ENCODE measurements at places on chromosomes 7 and 10. TPM values are rescaled to one million over a fixed set of nuclear protein-coding genes. Genes with fewer than 3 reads are reported as not detected.

The PLEKHS1 gene
- not detected for total RNA-seq

GRCh38 chr10:33010132-33011037 is 52.4 kb upstream of the ITGB1 start:
- DNase-seq = no peak

DNA sequence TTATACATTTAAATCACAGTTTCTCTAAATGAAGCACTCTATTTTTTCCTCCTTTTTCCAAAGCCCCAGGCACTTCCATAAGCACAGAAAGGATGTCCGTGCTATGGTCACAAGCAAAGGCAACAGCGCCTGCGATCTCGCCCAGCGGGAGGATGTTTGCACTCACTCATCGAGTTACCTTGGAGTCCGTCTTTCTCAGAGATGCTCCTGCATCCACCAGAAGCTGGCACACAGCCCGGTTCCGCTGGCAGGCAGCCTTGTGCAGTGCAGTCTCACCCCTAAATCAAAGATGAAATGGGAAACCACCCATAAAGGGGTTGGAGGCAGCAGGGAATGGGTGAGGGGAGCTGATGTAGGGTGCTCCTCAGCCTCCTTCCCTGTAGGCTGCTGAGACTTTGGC is 51.9 kb upstream of the PTN start:
- no peak for DNase-seq

- DNase-seq = no peak
These were observed 73.7 kb downstream of the INPP5A start for GRCh38 chr10:132611026-132611910.

- DNase-seq = no peak
These were observed 1.0 kb upstream of the CYP2W1 start for GRCh38 chr7:981793-982510.

- DNase-seq = no peak
These were observed 79.9 kb downstream of the ELFN1 start for GRCh38 chr7:1749864-1750466.

The MAP3K8 gene
- 37.9 TPM for total RNA-seq

DNA sequence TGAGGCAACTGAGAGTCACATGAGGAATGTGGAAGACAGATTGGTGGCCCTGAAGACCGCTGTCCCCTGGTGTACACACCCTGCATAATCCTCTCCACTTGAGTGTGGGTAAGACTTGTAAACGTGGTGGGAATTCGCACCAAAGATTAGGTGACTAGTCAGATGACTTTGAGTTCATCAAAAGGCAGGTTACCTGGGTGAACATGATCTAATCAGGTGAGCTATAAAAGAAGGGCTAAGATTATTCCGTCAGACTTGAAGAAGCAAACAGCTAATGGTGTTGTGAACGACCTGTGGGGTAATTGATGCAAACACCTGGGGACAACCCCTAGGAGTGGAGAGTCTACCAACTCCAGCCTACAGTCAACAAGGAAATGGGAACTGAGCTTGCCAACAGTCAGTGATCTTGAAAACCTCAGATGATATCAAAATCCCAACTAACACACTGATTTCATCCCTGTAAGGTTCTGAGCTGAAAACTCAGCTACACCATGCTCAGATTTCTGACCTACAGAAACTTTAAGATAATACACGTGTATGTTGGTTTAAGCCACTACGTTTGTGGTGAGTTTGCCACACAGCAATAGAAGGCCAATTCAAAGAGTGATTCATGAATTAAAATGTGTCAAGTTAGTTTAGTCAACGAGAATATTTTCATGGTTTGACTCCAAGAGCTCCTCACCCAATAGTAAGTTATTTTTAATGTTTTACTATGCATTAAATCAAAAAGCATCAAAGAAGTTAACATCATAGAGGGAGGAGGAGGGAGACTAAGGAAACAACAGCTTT is 16.7 kb downstream of the PRTFDC1 start:
- no peak for DNase-seq

The WNT8B gene
- not detected for total RNA-seq
